ENCODE measurements at places on chromosomes 3 and 15.
A peak's percentile ranks its signal among the peaks of the same experiment; 100 is the strongest.

- DNase-seq, result no peak
Observed at GRCh38 chr3:150210461-150211110, 197.5 kb upstream of the TSC22D2 start.

GRCh38 chr3:172070269-172070668 lies 30.9 kb downstream of the FNDC3B start:
- DNase-seq, result no peak

GRCh38 chr15:34490417-34491193 lies 53.0 kb upstream of the GOLGA8A start:
- no peak for DNase-seq

DNA sequence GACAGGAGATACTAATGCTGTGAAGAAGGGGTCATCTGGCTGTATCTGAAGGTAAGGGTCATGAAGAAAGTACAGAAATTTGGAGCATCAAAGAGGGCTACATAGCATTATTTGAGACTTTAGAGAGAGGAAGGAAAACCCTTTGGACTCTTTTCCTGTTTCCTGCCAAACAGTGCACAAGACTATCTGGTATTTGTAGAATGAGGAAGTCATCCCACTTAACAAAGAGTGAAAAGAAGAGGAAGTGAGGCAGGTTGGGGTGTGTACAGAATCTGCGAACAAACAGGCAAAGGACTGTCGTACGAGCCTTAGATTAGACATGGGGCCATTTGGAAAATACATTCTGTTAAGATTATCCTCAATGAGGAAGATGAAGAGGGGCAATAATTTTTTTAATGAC lies 546.8 kb upstream of the EPHA6 start:
- DNase-seq, result no peak

DNA sequence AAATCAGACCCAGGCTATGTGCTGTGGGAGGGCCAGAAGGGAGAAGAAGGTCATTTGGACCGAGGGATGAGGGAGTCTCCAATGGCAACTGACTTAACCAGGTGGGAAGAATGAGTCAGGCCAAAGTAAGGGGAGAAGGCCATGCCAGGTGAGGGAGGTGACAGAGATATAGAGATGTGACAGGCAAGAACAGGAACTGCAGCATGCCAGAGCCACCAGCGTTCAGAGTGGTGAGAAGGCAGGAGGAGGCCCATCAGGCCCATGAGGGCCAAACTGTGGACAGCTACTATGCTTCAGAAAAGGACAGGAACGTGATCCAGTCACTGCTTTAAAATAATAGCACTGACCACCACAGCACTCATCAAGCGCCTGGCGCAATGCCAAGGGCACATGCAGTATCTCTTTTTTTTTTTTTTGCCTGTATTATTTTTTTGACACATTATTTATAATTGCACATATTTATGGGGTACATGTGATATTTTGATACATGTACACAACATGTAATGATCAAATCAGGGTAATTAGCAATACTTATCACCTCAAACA lies 154.3 kb upstream of the IGF1R start:
- no peak for DNase-seq

DNA sequence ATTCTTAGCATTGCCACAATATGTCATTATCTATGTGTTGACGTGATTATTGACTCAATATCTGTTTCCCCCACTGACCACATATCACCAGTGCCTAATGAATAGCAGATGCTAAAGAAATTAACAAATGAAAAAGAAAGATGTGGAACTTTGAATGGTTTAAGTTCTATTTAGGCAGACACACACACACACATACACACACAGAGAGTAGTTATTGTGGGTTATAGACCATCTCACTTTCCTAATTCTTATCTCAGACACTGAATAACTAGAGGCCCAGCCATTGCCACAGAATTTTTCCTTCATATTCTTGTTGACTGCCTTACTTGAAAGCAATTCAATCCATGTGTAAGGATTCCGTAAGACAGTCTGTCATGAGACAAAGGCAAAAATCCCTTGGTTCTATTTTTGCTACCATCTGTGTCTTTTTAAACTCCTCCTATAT lies 61.9 kb upstream of the PHLDB2 start:
- DNase-seq, result no peak

- DNase-seq, result peak; percentile 30
Observed at GRCh38 chr3:33211444-33211843, 7.2 kb downstream of the SUSD5 start.

DNA sequence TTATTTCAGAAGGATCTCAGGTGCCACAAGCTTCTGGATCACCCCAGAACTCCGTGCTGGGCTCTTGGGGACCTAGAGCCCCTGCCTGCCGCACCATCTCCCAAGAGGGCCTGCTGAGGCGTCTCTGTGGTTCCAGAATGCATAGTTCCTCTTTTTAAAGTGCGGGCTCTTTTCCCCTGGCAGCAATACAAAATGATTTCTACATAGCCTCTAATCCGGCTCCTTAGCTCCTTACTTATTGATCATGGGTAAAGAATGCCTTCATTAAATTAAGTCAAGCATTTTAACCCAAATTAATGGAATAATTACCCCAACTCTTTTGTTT lies 121.9 kb downstream of the ATP10A start:
- no peak for DNase-seq

DNA sequence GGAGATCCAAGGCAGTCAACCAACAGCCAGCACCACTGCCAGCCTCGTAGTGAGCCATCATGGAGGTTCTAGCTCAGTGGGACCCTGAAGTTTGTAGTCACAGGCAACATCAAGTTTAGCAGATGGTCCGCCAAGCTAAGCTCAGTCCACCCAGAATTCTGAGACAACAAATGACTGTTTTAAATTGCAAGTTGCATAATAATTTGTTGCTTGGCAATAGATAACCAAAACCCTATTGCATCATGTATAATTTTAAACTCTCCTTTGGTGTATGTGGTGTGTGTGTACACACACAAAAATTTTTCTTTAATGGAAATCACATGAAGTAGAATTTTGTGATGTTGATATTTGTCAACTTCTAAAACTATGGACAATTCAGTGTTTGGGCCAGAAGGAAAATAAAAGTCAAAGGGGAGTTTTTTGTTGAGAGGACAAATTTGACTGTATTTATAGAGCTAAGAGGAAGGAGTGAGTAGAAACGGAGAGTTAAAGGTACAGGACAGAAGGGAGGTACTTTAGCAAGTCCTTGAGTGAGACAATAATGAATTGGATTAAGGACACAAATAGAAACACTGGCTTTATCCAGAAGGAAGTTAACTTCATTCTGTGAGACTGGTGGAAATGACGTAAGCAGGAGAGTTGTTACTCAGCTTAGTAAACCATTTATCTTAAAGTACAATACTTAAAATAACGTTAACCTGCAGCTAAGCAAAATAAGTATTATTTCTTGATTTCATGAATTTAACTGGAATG lies 83.6 kb downstream of the NCEH1 start:
- no peak for DNase-seq

- no peak for DNase-seq
Observed at GRCh38 chr3:41662288-41662687, 299.6 kb downstream of the ULK4 start.

DNA sequence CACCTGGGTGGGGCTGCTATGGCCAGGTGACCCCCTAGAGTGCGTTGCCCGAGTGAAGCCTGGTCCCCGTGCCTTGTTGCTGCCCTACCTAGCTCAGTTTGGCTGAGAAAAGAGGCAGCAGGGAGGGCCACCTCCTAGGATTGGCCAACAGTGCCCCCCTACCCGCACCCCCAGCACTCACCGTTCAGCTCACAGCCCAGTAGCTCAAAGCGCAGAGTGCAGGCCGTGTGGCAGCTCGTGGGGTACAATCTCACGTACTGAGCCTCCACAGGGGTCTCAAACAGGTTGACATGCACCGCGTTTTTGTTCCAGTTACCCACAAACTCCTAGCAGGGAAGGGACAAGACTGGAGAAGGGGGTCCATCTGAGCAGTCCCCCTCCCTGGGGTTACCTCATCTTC lies 7.6 kb downstream of the MFGE8 start:
- no peak for DNase-seq

GRCh38 chr3:56547486-56547885 lies 9.5 kb upstream of the CCDC66 start:
- DNase-seq, result no peak

- no peak for DNase-seq
Observed at GRCh38 chr3:134134240-134134639, 104.5 kb upstream of the SLCO2A1 start.

DNA sequence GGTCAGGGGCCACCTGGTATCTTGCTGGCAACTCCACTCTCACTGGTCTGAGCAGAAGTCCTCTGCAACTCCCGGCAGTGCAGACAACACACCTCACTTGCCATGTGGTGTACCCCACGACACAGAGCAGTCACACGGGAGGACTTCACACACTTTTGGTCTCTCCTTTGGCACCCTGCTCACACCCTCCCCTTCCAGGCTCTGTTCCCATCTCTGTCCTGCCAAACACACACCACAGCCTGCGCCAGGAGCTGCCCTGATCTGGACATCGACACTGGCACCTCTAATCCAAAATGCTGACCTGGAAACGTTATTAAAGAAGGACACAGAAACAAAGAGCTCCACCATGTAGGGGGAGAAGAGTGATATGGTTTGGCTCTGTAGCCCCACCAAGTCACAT lies 57.2 kb downstream of the SLC41A3 start:
- DNase-seq, result no peak

GRCh38 chr15:98953968-98954367 lies 53.6 kb downstream of the PGPEP1L start:
- no peak for DNase-seq

DNA sequence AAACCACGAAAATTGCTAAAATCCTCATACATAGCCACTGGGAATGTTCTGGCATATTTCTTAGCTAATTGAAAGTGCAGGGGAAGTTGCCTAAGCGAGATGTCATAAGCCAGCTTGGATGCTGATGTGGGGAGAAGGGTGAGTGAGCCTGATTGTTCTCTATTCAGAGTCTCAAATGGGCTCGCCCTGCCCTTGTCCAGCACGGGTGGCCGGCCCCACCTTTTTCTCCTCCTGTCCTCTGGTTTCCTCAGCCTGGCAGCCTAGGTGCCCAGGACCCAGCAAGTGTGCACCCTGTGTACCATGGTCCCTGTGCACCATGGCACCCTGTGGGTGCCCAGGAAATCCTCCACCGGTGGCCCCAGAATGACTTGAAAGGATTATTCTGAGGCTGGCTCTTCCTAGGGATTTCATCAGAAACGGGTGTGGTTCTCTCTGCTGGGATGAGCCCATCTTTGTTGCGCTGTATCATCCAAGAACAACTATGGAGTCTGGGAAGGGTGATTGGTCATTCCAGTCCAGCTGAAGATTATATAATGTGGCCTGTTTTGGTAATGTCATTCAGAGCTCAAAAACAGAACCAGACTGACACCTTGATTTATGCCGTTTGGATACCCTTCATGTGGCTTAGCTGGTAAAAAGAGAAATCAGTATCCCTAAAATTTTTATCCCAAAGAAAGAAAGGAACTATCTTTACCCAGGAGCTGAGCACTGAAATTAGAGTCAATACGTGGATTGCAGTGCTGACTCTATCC lies 150.8 kb upstream of the BHLHE40 start:
- no peak for DNase-seq

GRCh38 chr3:179819379-179819778 lies 166.5 kb downstream of the USP13 start:
- no peak for DNase-seq

DNA sequence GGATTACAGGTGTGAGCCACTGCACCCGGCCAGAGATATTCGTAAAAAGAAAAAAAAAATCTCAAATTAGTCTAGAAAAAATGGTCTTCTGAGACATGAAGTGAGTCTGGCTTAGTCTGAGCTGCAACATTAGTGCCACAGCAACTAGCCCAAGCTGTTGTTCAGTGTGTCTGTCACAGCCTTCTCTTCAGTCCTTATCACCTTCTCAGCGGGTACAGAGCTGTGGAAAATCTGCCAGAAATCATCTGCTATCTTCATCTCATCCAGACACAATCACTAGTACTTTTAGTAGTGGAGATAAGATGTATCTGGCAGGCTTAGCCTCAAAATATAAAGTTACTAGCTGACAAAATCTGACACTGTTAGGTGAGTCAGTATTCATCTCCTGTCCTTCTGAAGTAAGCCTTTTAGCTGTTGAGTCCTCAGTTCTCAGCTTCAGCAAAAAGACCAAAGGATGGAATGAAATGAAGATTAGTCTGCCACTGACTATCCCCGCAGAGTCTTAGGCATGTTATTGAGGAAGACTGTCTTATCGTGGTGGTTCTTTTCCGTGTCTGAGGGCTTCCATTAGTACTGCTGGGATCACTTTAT lies 120.5 kb upstream of the CGNL1 start:
- DNase-seq, result no peak

DNA sequence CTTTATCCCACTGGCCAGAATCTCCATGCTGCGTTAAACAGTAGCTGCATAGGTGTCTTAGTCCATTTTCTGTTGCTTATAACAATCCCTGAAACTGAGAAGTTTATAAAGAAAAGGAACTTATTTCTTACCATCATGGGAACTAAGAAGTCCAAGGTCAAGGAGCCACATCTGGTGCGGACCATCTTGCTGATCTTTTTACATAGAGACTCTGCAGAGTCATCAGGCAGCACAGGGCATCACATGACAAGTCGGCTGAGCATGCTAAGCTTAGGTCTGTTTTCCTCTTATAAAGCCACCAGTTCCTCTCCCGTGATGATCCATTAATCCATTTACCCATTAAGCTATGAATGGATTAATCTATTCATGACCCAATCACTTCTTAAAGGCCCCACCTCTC lies 22.4 kb upstream of the FAM174B start:
- no peak for DNase-seq

DNA sequence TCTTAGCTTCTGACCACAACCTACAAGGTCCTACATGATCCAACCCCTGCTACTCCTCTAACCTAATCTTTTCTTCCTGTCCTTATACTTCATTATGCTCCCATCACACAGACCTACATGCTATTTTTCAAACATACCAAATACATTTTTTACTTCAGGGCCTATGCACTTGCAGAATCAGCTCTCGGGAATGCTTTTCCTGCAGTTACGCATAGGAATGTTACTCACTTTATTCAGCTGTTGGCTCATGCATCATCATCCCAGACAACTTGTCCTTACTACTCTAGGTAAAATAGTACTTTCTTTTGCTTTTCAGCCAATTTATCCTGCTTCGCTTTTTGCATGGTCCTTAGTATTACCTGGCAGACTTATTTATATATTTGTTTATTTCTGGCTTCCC lies 105.6 kb downstream of the OXSM start:
- DNase-seq, result no peak

DNA sequence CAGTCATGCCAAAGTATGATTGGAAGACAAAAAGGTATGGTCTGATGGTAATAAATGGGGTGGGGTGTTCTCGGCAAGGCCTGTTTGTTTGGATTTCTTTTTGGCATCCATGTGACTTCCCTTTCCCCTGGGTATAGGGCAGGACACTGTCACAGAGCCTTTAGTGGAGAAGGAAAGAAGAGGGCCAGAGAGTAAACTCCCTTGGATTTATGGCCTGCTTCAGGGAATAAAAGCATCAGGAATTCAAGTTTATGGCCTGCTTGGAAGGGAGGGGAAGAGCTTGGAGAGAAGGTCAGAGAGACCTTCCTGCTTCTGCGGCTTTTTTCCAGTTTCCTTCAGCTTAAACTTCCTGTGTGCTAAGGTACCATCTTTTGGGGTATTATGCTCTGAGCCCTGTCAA lies 179.4 kb upstream of the ADAMTS9 start:
- no peak for DNase-seq

DNA sequence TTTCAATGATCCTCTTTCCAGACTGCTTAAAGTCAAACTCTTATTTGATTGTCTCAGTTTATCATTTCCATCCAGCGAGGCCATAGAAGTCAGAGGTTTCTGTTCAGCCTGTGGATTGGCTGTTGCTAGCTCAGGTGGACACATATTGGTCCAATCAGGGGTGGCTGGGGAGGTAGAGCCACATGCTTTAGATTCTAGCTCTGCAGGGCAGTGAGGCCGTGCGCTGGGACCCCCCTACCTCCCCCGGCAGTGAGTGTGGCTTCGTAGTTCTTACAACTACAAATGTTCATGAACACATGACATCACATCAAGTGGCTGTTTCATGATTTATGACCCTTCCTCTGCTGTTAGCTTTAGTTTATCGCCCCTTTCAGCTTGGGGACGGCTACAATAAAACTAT lies 18.0 kb downstream of the APOD start:
- DNase-seq, result no peak
